ENCODE measurements at places on chromosomes 16 and 17.

GRCh38 chr17:67946513-67946912 is 49.8 kb downstream of the C17orf58 start:
- no peak for DNase-seq

GRCh38 chr17:50064253-50065001 is 8.5 kb downstream of the ITGA3 start:
- DNase-seq, result peak; percentile 48

DNA sequence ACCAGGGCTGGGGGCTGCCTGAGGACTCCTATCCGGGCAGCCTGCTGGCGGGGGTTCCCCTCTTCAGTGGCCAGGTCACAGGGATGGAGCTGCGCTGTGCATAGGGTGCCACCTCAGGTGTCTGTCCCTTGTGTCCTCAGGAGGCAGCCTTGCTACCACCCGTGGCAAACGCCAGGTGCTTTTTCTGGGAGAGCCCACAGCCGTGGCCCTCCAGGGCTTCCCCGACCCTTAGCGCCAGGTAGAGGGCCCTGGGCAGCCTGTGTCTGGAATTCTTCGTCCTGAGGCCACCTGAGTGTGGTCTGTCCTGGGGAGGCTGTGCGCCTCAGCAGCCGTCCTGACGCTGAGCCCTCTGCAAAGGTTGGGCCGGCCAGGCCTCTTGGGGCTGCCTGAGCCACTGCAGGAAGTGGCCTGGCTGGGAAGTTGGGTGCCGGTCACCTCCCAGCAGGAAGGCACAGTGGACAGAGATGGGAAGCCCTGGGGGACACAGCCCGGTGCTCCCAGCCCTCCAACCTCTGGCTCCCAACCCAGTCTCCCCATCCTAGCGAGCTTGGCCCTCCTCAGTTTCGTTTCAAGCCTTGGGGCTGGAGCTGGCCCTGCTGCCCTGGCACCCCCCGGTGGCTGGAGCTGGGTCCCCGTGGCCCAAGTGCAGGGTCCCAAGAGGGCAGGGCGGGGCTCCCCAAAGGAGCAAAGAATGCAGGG is 7.6 kb upstream of the BAIAP3 start:
- no peak for DNase-seq

GRCh38 chr17:75160211-75160610 is 5.9 kb upstream of the JPT1 start:
- DNase-seq, result no peak

DNA sequence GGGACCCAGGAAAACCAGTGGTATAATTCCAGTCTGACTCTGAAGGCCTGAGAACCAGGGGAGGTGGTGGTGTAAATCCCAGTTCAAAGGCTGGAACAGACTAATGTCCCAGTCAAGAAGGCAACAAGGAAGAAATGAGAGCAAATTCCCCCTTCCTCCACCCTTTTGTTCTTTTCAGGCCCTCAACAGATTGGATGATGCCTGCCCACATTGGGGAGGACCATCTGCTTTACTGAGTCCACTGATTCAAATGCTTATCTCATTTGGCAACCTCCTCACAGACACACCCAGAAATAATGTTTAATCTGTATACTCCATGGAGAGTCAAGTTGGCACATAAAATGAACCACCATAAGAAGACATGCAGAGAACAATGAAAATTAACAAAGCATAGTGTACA is 61.9 kb upstream of the CRYM start:
- DNase-seq, result no peak

DNA sequence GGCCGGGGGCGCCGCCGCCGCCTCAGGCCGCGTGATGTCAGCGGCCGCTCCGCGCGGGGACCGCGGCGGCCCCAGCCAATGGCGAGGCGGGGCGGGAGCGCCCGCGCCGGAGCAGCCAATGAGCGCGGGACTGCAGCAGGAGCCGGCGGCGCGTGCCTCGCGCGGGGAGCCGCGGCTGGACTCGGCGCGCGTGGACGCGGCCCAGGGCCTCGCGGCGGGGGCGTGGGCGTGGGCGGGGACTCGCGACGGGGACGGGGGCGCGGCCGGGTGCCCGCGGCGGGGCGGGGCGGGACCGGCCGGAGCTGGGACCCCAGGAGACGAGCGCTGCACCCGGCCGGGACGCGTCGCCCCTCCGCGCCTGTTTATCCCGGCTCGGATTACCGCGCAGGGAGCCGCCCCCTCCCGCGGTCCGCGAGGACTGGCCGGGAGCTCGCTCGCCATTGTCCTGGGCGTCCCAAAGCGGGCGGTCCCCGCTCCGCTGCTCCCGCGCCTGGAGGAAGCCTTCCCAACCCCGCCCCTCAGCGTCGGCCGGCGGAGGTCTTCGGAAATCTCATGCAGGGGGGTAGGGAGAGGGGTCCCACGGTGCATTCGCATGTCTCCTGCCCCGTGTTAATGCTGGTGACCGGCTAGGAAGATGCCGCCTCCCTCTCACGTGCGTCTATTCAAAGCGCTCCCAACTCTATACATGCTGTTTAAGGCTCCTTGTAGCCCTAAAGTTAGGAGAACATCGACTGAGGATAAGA is at the start of gene RNF157:
RNF157 (minus strand) TSS at position 33 of the 743 bp plus-strand sequence. CDS start 253 bp downstream, outside the sequence.
- DNase-seq, result peak; percentile 87

- DNase-seq, result no peak
These were observed 6.2 kb downstream of the MAP3K14 start for GRCh38 chr17:45310380-45311324.

DNA sequence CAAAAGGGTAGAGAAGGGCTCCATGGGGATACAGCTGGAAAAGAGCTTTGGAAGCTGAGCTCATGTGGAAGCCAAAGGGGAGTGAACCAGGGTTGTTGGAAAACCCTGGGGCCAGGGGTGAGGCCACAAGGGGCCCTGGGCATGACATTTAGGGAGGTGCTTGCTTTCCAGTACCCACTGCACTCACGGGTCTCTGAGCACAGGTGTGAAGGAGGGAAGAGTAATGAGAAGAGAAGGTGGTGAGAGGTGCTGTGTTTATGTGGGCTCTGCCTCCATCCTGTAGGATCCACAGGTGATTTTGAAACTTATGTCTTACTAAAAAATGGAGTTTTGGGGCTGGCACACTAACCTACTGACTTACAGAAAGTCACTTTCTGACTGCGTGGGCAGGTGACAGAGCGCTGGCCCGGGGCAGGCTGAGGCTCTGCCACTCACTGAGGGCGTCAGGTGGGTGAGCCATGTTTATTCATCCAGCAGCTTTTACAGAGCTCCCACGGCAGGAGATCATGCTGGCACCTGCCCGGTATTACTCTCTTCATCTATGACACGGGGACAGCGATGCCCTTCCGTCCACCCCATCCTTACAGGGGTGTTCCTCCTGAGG is 18.9 kb downstream of the KSR1 start:
- no peak for DNase-seq

DNA sequence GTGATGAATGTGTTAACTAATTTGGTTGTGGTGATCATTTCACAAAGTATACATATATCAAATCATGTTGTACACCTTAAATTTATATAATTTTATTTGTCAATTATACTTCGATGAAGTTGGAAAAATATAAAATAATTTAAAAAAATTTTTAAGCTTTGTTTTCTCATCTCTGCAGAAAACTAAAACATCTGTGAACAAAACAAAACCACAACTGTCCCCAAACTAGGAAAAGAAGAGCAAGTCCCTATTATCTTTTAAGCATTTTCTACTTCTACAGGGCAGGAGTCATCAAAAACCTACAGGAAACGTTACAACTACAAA is 6.5 kb downstream of the HSDL1 start:
- no peak for DNase-seq

DNA sequence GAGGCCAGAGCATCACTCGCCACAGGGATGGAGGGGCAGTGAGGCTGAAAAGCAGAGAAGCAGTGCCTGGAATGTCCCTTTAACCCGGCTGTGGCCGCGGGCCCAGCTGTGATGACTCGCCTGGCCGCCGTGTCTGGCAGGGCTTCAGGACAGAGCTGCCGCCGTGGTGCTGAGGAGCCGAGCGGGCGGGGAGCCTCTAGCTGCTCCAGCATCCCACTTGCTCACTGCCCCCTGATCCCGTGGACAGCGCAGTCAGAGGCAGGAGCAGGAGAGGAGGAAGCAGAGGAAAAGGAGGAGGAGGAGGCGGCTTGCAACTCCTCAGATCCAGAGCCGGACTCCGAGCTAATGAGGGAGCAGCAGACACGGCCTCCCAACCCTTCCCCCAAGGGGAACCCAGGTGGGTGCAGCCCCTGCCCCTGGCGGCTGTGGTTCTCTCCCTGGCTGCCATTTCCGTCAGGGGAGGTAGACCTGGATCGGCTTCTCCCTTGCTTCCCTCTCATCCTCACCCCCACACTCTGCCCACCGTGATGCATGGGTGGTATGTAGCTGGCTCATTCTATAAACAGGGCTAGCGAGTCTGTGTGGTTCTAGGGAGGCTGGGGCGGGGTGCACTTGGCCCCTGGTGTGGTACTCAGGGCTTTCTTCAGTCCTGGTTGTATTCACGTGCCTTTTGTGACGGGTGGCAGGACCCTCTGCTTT is 165.7 kb downstream of the CMIP start:
- DNase-seq, result no peak

DNA sequence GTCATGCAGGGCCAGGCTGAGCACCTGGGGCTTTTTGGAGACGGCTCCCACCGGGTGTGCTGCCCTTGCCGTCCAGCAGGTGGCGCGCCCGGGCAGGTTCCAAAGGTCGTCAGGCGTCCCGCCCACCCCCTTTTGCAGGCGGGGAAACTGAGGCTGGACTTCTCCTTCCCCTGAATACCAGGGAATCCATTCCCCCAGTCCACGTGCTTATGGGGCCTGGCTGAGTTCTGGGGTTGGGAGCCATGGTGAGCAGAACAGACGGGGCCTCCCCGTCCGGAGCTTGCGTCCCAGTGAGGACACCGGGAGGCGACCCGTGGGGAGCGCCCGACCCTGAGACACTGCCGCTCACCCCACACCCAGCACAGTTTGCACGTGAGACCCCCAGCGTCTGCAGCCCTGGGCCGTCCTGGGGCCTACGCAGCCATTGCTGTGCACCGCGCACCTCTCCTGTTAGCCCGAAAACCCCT is 51.8 kb upstream of the JPH3 start:
- peak; percentile 59 for DNase-seq

DNA sequence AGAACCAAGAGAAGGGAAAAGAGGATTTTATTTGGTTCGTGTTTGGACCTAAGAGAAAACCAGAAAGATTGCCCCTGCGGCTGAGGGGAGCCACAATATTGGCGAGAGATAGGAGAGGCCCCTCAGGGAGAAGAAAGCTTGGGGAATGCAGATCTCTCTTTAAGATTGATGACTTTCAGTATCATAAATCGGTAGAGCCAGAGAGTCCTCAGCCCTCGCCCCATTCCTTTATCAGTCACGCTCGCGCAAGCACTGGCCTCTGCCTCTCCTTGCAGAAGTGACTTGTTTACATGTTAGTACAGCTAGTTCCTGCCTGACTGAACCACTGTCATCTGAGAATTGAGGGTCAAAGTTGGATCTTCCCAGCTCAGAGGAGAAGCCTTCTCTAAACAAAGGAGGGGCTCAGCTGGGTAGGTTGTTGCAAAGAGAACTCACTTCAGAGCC is 21.5 kb upstream of the KRT19 start:
- no peak for DNase-seq

GRCh38 chr16:82603784-82604411 is 22.9 kb upstream of the CDH13 start:
- DNase-seq, result peak; percentile 76

GRCh38 chr16:6377956-6378355 is 954.7 kb upstream of the RBFOX1 start:
- no peak for DNase-seq

DNA sequence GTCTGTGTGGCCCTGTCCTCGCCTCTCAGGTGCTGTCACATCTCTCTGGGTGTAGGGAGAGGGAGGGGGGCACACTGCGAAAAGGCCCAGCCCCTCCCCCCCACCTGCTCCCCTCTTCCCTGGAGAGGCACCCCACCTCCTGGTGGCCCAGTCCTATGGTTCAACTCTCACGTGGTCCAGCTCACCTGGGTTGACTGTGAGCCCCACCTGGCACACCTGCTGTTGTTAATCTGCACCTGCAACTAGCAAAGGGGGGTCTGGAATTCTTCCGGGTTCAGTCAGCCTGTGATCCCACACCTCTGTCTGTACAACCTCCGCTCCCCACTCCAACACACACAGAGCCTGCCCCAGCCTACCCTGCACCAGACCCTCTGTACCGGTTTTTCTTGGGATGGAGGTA is 2.0 kb upstream of the SYNGR2 start:
- DNase-seq, result no peak

DNA sequence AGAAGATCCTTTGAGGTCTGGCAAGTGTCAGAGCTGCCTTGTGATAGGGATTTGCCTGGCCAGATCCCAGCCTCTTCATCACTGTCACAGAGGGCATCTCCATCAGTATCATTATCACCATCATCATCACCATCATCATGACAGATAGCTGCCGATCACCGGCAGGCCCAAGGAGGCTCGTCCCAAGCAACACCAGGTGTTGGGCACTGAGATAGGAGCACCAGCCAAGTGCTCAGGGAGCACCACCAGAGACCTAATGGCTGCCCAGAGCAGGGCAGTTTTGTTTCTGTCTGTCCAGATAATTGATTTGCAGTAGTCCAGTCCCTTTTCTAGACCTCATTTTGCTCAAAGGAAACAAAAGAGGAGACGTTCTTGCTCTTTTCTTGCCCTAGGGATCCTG is 25.0 kb downstream of the HNF1B start:
- DNase-seq, result no peak

- DNase-seq, result peak; percentile 12
These were observed 16.7 kb downstream of the KRABD2 start for GRCh38 chr17:8359769-8360168.

DNA sequence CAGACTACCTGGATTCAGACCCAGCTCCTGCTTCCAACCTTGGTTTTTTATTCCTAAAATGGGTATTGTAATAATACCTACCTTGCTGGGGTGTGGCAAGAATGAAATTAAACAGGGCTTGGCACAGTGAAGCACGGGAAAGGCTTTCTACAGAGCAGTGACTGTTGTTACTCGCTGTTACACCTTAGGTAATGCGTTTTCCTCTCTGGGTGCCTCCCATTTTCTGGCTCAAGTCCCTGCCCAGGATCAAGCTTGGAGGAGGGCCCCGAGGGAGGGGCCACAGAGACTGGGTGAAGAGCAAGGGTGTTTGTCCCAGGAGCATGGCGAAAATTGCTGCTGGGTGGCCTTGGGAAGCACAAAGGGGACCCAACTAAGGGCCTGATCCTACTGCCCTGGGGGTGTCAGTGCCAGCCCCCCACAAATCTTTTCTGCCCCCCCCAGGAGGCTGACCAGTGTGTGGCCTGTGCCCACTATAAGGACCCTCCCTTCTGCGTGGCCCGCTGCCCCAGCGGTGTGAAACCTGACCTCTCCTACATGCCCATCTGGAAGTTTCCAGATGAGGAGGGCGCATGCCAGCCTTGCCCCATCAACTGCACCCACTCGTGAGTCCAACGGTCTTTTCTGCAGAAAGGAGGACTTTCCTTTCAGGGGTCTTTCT is 13.3 kb downstream of the MIEN1 start:
- DNase-seq, result no peak

DNA sequence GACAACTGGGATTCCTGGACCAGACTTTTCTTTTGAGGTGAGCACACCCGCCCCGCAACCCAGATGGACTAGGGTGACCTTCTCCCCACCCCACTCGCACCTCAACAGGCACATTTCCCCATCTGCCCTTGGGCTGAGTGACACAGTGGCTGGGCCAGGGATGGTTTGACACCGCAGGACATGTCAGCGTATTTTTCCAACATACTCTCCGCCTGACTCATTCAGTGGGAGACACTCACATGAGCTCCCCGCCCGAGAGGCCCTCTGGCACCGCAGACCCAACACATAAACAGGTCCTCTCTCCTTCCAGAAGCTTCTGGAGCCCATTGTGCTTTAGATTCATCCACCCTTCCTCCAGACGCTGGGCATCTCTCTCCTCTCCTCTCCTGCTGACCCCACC is 69.4 kb downstream of the ZDHHC7 start:
- no peak for DNase-seq

Measured in eye (tissue), 1 donor.